ENCODE measurements at places on chromosomes 13 and 19.

- DNase-seq = no peak
These were observed 201.1 kb downstream of the NBEA start for GRCh38 chr13:35143123-35143522.

DNA sequence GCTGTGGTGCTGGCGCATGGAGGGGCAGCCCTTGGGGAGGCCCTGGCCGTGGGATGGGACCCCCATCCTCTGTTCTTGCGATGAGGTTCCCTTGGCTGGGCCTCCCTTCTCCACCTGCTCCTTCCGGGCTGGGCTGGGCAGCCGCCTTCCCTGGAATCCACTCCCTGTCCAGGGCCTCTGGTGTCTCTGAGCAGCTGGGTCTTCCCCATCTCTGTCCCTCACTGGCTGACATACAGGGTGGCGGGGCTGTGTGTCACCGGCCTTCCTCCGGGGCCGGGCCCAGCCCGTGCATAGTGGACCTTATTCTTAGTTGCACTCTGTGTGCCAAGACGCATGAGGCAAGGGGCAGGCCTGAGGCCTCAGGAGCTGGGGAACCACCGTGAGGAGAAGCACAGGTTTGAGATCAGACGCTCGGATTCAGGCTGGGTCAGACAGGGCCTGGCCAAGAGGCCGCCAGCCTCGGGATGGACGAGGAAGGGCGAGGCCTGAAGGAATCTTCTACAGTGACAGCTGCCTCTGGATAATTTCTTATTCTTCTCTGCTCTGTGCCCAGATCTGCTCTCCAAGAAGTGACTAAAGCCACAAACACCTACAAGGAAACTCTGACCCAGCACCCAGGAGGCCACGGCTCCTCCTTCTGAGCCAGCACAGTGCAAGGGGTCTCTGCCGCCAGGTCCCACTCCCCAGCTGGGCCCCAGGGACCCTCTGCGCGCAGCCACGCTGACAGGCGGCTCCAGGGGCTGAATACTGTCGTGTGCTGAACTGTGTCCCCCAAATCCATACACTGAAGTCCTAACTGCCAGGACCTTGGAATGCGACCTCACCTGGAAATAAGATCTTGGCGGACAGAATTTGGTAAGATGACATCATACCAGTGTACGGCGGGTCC, 11.0 kb downstream of the SGTA start:
- DNase-seq = no peak

DNA sequence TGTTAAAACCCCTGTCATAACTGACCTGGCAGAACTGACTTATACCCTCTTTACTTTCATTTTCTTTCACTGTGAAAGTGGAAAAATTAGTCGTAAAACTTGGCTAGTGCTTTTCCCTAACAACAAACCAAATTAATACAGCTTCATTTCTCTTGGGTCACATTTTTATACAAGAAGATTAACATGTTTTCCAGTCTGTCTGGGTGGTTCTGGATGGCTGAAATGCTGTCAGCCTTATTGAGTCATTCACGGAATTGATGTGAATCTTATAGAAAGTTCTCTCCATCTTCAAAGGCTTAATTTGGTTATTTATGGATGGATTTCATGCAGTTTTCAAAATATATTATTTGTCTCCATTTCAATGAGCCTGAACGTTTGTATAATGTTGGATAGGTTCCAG, 440.0 kb downstream of the KCTD12 start:
- no peak for DNase-seq

- no peak for DNase-seq
These were observed 26.2 kb downstream of the ZNF160 start for GRCh38 chr19:53076984-53077383.

DNA sequence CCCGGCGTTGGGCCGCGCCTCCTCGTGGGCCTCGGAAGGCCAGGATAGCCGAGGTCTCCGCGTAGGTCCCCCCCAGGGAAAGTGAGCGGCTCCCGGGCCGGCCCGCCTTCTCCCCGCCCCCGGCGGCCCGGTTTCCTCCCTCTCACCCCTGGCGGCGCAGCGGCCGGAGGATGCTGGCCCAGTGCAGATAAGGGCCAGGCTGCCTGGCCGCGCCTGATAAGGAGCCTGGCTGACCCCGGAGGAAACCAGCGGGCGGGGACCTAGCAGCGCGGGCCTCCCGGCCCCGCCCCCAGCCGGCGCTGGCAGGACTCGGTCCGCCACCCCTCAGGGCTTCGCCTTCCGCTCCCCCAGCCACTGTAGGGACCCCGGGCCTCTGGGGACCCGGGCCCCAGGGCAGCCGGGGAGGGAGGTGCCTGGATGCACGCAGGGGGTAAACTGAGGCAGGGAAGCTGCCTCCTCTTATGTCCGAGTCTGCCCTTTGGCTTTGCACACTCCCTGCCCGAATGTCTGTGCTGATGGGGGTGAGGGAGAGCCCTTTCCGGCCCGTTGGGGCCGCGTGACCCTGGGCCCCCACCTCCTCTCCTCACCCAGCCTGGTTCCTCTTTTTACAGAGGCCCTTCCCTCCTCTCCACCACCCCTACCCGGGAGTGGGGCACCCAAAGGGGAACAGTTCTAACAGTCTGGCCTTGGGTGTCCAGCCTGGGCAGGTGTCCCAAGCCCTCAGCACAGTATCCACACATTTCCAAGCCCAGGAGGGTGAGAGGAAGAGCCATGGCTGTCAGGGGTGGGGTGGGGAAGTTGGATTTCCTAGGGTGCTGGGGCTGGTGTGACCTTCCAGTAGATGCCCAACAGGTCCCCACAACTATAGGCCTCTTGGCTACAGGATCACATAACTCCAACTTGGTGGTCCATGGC, at the start of gene LYL1:
LYL1 (minus strand) TSS at position 193 of the 915 bp plus-strand sequence. CDS start 1,687 bp downstream, outside the sequence.
- DNase-seq = no peak

- DNase-seq = no peak
These were observed 12.1 kb downstream of the ONECUT3 start for GRCh38 chr19:1765232-1765903.

DNA sequence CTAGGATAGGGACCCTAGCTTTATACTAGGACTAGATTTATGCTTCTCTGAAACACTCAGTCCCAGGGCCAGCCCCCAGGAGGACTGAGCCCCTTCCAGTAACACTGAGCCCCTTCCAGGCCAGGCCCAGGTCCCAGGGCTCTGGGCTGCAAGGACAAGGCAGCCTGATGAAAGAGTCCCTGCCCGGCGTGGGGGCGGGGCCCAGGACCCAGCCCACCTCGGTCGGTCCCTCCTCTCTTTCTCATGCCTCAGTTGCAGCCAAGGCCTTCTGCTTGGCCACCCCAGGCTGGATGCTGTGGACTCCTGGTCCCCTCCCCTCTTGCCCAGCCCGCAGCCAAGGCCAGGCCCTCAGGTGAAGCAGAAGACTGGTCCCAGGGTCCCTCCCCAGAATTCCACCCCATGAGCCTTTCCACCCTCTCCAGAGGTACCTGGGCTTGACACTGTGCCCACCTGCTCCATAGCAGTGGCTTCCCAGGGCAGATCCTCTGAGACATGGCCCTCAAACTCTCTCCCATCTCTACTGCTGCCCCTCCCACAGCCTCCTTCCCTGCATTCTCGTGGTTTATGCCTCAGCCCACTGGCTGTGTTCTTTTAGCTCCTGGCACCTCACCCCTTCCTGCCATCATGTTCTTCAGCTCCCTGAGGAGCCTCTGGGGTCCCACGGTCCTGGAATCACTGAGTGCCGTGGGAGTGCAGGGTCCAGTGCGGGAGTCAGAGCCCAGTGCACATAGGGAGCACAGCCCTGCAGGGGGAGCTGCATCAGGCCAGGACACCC, 53.6 kb upstream of the C1QTNF9B start:
- no peak for DNase-seq

- DNase-seq = no peak
These were observed 758 bp upstream of the ZNF888 start for GRCh38 chr19:52923778-52924593.

DNA sequence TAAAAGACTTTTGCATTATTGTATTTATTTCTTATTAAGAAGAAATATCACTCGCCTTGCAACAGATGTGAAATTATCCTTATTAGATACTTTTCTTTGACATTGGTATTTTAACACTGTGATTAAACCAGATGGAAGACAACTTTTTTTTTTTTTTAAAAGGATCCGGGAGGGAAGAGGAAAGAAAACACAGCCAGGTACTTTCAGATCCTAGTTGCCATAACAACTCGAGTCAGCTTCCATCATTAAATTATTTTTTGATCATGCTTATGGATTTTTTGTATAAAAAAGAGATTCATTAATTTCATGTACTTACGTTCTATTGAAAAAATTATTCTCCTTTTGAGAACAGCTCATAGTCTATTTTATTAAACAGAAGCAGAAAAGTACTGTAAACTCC, 515.7 kb downstream of the TBC1D4 start:
- no peak for DNase-seq

DNA sequence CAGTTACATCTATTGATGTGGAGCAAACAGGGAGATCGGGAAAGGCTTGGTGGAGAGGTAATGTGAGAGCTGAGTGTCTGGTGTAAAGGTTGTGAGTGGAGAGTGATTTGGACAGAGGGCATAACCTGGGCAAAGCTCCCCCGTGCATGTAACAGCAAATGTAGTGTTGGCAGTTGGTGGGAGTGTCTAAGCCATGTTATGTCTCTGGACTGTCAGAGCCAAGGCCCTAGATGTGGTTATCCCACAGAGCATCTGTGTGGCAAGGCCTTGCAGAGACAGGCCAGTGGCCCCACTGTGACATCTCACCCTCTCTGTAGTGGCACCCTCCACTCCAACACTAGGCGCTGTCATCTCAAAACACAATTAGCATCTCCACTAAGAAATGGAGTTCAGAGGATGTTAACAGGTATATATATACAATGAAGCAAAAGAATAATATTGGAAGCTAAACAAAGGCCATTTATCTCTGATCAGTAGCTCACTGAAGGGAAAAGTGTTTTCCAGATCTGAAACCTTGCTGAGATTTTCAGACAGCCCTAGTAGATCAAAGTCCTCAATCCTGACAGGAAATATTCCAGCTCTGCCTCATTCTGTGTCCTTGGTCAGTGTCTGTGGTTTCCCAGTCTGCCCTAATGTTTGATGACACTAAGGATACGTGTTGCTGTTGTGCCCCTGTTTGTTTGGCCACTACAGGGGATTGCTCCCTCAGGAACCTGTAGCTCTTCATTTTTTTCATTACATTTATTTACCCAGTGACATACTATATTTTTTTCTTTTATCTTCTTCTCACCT, 20.2 kb downstream of the POLR1D start:
- no peak for DNase-seq

GRCh38 chr13:20431080-20431479, 94.6 kb downstream of the CRYL1 start:
- no peak for DNase-seq

DNA sequence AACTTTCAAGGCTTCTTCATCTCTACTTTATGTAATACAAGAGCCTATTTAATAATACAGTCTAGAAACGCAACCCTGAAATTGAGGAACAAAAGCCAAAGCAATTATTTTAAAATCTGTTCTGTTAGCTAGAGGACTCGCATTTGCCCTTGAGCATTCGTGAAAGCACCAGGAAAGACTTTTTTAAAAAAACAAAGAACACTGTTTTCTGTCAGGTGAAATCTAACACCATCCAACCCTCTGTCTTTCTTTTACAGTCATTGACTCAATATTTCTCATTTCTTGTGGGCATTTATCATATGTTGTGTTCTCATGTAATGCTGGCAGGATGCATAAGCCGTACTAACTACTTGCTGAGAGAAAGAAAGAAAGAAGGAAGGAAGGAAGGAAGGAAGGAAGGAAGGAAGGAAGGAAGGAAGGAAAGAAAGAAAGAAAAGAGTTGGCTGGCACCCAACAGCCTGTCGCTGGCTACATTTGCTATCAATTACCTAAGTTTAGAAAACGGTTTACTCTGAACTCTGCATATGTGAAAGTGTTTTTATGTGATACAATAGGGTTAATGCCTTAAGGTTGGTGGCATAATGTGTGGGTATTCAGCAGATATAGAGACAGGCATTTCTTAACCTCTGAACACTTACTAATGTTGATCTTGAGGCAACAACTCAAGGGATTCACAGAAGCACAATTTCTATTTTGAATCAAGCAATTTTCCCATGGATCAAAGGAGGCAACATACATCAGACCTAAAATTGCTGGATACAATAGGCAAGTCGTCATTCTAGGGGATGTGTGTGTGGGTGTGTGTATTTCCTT, 445.4 kb downstream of the DCT start:
- DNase-seq = no peak

DNA sequence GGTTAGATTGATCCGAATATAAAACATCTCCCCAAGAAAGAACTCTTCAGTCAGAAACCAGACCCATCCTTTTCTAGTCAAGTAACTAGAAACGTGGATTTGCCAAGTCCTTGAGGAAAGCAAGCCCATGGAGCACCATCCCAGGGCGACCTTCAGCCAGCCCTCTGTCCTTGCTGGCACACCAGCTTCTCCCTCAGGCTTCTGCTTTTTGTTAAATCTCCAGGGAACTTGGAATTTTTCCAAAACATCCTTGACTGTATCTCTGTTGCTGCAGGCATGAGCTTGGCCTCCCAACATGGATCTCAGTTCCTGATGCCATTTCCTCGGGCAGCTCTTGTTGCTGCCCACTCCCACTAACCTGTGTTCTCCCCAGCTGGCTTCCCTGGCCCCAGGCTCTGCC, 27.1 kb upstream of the C1QTNF9 start:
- DNase-seq = no peak

- no peak for DNase-seq
These were observed 41.9 kb downstream of the RASA3 start for GRCh38 chr13:114090476-114090875.

DNA sequence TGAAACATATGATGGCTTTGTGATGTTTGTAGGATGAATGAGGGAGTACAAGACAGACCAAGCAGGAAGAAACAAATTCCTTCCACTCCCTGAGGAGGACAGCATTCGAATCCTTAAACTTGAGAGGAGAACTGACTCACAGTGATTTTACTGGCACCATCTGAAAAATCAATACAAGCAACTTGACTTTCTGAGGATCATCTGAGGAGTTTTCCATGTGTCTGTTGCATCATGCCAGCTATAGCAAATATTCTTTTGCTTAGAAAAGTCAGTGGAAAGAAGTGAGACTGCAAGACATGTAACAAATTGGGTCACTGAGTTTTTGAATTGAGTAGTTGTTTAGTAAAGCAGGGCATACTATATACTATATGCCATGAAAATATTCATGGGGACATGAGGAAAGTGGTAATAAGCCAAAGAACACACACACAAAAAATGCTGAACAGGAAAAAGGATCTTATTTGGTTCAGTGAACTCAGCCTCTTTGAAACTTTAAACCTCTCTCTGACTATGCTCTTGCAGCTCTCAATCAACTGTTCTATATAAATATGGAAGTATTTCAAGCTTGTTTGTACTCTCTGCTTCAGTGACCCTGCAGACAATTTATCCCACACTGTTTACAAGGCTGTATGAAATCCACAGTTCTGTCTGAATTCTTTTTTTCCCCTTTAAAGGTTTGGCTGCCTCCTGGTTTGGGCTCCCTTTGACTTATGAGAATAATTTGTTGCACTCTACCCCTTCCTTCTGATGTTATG, 35.5 kb downstream of the SERTM1 start:
- DNase-seq = no peak

DNA sequence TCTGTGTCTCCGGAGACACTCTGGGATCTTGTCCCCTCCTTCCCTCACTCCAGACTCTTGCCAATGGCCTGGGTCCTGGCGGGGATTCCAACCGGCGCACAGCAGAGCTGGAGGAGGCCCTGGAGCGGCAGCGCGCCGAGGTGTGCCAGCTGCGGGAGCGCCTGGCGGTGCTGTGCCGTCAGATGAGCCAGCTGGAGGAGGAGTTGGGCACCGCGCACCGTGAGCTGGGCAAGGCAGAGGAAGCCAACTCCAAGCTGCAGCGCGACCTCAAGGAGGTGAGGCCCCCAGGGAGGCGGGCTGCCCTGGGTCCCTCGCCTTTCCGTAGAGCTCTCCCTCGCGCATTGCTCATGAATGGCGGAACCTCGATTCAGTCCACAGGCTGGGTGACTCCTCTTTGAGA, 11.0 kb downstream of the PPFIA3 start:
- DNase-seq = no peak

GRCh38 chr13:35874704-35875103, 256.5 kb downstream of the DCLK1 start:
- DNase-seq = no peak

- DNase-seq = no peak
These were observed 518 bp downstream of the KLF2 start for GRCh38 chr19:16325161-16325527.
